T-cell (primary cell): ENCODE measurements at places on chromosomes 1 and 21. TPM values are rescaled to one million over a fixed set of nuclear protein-coding genes. Genes with fewer than 3 reads are reported as not detected.
A peak's percentile ranks its signal among the peaks of the same experiment; 100 is the strongest.

- peak; percentile 17 for DNase-seq
These were observed 22.8 kb downstream of the DHRS3 start for GRCh38 chr1:12594966-12595756.

GRCh38 chr1:223652436-223652941, 13.0 kb downstream of the CAPN8 start:
- no peak for DNase-seq

Gene MXRA8
- total RNA-seq: 1.1 TPM

Gene S100A9
- not detected for total RNA-seq

DNA sequence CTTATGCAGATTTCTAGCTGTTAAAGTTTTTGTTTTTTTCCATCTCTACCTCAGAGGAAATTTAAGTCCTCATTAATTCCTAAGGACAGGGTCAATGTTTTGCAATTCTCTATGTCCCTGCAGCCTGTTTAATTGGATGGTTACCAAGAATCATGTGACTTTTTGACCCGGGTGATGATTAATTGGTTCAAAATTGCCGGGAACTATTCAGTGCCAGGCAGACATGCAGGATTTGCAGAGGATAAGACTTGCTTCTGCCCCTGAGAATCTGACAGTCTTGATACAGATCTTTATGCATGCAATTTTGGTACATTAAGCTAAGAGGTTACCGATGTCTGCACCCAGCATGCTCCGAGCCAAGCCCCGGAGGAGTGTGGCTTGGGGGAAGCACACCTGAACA, 87.9 kb downstream of the PLPP3 start:
- DNase-seq: no peak

DNA sequence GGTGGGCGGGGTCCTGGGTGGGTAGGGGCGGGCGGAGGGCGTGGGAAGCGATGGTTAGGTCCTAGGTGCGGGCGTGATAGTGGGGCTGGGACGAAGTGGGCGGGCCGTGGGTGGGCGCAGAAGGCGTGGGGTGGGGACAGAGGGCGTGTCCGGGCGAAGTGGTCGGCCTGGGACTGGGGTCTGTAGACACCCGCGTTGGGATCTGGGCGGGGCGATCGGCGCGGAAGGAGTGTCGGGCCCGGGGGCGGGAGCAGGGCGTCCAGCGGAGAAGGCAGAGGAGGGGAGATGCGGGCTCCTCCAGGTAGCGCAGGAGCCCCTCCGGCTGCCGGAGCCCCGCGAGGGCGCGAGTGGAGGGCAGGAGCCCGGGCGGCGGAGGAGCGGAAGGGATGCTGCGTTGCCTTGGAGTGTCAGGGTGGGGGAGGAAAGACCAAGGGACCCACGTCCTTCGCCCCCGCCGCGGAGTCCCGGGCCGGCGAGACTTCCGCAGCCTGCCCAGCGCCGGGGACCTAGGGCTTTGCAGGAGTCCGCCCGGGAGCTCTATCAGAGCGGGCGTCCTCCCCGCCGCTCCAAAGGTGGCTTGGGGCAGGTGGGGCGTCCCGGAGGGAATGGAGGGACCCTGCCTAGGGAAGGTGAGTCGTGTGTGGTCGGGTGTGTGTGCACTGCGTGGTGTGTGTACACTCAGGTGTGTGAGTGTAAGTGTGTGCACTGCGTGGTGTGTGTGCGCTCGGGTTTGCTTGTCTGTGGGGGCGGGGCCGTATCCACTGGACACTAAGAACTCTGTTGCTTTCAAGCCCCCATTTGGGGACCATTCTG, 27.0 kb upstream of the PRSS38 start:
- peak; percentile 56 for DNase-seq

Gene CDCA8
- 1.3 TPM for total RNA-seq

DNA sequence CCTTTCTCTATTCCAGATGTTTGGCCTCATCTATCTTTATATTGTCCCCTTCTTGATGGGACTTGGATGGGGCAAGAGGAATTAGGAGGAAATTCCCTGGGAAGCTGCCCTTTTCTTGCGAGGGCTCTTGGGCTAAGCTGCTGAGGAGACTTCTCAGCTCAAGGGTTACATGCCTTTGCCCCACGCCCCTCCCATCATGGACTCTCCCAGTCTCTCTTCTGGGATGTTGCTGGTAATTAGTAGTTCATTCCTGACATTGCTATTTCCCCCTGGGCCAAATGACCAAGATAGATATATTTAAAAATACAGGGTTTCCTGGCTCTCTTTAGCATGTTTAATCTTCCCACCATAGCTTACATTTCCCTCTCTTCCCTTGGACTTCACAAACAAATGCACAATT, 90.6 kb upstream of the RALGPS2 start:
- no peak for DNase-seq

- no peak for DNase-seq
These were observed 28.2 kb downstream of the LAMC2 start for GRCh38 chr1:183214021-183214970.

DNA sequence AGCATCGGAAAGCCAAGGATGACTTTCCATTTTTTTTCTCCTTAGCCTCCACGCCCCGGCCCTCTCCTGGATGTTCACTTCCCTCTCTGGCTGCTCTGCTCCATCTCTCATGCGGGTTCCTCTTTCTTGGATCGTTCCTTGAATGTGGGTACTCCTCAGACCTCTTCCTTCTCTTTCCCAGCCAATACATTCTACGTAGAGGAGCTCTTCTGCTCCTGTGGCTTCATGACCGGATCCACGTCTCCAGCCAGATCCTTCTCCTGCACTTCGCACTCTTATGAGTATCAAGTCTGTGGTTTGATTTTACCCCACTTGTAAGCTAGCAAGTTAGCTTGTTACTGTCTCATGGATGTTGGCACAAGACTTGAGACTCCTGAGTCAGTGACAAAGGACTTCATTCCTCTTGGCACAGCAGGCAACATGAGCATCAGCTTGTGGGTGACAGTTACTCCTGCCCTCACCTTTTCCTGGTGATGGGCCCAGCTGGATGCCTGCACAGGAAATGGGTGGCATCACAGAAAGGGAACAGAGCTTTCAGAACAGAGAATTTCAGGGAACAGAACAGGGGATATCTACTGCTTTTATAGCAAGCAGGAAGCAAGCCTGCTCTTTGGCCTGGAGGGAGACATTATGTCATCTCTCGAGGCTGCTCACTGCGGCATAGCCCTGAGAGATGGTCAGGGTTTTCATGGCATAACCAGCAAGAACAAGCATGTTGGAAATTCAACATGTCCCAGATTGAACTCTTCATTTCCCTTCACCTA, 100.1 kb upstream of the KIF26B start:
- DNase-seq: no peak

Gene PEAR1
- 0.28 TPM for total RNA-seq

- no peak for DNase-seq
These were observed 43.6 kb downstream of the LRRC7 start for GRCh38 chr1:69611316-69611715.

- peak; percentile 13 for DNase-seq
These were observed 618 bp downstream of the CLCC1 start for GRCh38 chr1:108962681-108963051.

Gene CDC7
- total RNA-seq: 4.6 TPM

DNA sequence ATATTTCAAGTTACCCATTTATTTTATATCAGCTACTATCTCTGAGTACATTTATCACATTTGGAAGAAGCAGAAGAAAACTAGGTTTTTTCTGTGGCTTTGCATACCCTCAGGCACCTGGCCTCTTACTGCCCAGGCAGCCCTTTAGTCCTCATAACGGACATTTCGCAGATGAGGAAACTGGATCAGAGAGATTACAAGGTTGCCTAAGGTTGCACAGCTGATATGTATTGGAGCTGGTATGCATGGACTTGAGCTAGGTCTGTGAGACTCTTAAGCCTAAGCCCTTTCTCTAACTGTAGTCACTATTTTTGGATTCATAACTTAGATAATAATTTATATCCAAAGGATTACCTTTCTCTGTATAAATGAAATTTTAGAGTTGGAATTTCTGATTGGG, 4.0 kb downstream of the CNIH3 start:
- no peak for DNase-seq

- DNase-seq: no peak
These were observed 8.2 kb downstream of the XKR8 start for GRCh38 chr1:27967884-27968466.

DNA sequence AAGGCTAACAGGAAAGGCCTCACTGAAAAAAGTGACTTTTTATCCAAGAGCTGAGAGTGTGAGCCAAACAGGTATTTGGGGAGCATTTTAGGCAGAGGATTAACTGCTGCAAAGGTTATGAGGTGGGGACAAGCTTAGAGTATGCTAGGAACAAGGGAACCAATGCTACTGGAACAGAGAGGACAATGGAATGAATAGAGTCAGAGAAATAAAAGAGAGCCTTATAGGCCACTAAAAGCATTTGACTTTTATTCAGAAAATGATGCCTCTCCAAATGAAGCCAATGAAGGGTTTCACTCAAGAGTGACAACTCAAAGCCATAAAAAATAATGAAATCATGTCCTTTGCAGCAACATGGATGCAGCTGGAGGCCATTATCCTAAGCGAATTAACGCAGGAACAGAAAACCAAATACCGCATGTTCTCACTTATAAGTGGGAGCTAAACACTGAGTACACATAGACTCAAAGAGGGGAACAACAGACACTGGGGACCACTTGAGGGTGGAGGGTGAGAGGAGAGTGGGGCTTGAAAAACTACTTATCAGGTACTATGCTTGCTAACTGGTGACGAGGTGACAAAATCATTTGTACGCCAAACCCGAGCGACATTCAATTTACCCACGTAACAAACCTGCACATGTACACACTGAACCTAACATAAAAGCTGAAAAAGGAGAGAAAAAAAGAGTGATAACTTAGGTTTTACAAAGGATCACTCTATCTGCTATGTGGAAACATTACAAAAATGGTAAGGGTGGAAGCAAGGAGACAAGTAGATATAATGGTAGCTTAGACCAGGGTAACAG, 11.1 kb downstream of the PTP4A2 start:
- DNase-seq: no peak

Gene BRINP2
- not detected for total RNA-seq

- DNase-seq: no peak
These were observed 66.7 kb upstream of the ANGPTL3 start for GRCh38 chr1:62530516-62531154.

Gene FMO4
- total RNA-seq: 3.4 TPM

DNA sequence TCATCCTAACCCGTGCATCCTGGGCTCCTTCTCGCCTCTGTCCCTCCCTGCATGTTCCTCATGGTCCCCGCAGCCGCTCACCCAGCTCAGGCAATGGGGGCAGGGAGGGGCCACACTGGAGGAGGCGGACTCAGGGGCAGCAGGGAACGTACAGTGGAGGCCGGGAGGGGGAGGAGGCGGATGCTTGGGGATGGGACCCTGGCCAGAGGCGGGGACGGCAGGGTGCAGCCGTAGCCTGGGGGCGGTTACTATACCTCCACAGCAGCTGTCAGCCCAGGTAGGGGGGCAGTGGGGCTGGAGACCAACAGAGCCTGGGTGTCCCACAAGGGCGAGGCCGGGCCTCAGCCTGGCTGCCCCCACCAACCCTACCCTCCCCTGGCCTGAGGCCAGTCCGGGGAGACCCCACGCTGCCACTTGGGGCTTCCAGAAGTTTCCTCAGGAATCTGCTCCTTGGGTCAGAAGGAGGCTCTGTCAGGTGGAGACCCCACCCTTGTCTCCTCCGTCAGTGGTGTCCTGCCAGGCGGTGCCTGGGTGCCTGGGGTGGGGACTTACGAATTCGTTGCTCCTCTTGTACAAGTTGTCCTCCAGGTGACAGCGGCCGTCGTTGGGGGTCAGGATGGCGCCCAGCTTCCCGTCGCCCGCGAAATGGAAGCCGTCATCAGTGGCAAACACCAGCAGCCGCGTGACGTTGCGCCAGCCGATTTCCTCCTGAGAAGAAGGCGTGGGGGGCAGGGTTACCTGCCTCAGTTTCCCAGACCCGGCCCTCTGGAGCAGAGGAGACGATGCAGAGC, 20.7 kb downstream of the ITGB2 start:
- DNase-seq: no peak

DNA sequence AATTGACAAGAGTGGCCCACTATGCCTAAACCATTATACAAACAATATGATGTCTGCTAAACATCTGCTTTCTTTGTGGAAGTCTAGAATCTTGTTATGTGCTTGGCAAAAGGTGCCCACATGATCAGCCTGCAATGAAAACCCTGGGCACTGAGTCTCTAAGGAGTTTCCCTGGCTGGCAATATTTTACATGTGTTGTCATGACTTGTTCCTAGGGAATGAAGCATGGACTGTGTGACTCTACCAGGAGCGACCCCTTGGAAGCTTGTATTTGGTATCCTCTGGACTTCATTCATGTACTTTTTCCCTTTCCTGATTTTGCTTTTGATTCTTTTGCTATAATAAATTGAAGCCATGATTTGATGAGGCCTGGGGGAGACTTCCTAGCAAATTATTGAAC, 324.9 kb downstream of the HHIPL2 start:
- no peak for DNase-seq

Gene DVL1
- total RNA-seq: 43.6 TPM

DNA sequence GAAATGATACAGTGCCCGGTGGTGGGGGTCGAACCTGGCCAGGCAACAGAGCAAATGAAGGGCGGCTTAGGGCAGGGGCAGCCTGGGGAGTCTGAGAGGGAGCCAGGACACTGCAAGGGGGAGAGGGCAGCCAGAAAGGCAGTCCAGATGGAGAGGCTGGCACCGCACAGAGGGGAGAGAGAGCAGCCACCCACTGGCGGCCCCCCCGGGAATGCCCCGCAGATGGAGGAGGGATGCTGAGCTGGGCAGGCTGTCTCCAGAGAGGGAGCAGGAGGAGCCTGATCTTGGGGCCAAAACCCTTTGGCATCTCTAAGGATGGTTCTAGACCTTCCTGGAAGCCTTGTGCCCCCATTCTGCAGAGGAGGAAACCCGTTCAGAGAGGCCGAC, 112.3 kb downstream of the LACTBL1 start:
- DNase-seq: no peak

DNA sequence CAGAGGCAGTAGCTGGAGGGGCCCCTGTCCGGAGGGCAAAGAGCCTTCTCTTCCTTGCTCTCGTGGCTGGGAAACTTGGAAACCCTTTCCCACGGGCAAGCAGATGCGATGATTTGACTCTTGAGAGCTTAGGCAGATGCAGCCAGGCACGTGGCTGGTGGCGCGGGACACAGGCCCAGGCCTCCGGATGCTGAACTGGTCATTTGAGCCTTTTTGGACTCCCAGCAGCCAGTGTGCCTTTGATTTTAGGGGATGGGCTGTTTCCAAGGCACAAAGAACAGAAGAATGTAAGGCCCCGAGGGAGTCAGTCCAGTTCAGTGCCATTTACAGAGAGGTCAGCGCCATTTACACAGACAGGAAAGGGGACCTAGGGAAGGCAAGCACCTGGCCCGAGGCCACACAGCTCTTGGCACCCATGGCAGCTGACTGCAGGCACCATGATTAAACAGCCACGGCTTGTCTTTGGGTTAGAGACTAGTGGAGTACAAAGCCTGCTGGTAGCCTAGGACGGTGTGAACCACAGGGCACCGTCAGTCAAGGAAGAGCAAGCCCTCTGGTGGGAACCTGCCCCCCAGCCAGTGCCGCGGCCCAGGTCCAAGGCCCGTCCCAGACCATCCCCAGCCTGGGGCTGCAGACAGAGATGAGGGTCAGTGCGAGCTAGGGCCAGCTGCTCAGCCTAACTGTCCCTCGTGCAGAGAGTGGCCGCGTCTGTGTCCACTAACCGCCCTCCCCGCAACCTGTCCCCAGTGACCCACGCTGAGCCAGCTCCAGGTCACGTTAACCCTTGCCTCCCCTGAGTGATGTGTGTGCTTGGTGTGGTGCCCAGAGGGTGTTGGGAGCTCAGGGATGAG, 20.4 kb upstream of the CCDC27 start:
- DNase-seq: no peak
